ENCODE measurements at places on chromosomes 2 and 18. TPM values are rescaled to one million over a fixed set of nuclear protein-coding genes. Genes with fewer than 3 reads are reported as not detected.

BCS1L gene
- 28.8 TPM for total RNA-seq

- no peak for DNase-seq
These were observed 11.5 kb upstream of the TMEM237 start for GRCh38 chr2:201654616-201655384.

UGT1A1 gene
- total RNA-seq, result 0.17 TPM

- DNase-seq, result peak; percentile 52
These were observed 70.1 kb downstream of the QPCT start for GRCh38 chr2:37414470-37414949.
